CD8-positive, alpha-beta memory T cell (primary cell): ENCODE measurements at places on chromosomes 1 and 21. TPM values are rescaled to one million over a fixed set of nuclear protein-coding genes. Genes with fewer than 3 reads are reported as not detected.

DNA sequence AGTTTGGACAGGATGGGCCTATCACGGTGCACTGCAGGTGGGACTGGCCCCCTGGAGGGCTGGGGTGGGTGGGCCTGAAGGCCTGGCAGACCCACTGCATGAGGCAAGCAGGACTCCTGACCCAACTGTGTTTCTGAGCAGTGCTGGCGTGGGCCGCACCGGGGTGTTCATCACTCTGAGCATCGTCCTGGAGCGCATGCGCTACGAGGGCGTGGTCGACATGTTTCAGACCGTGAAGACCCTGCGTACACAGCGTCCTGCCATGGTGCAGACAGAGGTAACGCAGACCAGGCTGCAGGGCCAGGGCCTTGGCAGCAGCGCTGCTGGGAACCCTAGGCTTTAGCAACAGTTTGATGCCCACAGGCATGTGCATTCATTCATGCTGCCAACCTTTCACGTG lies 29.0 kb upstream of the KDM4A start:
- no peak for DNase-seq

Gene KIAA0040
- 30.4 TPM for total RNA-seq

Gene NCF2
- 4.6 TPM for total RNA-seq

- no peak for DNase-seq
These were observed 78.4 kb downstream of the GPATCH2 start for GRCh38 chr1:217552339-217552951.

- no peak for DNase-seq
These were observed 6.1 kb upstream of the KRTAP23-1 start for GRCh38 chr21:30354308-30355005.

DNA sequence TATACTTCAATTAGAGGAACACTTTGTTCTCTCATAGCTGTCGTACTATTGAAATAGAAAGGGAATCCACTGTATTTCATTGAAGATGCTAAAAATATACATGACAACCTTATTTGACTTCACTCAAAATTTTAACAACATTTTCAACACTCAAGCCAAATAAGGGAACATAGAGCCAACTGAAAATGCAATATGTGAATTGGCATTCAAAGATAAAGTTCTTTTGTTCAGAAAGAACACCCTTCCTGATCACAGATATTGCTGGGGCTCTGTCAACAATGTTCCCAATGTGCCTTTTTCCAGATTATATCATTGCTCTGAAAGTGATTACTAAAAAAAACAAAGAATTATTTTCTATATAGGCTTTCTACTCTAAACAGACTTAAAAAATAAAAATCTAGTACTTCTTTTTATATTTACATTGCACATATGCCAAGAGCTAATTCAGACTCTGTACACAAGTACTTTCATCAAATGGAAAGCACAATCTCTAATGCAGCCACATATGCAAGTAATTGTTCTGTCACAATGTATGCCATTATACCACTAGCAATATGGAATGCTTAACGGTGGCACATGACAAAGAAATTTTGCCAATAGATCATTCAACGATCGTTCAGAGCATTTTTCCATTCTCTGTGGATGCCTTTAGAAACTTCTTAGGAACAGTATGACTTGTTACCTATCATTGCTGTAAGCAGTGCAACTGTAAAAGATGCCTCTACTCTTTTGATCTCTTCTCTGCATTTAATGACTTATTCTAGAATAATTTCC lies 171.0 kb downstream of the EIF4G3 start:
- no peak for DNase-seq

DNA sequence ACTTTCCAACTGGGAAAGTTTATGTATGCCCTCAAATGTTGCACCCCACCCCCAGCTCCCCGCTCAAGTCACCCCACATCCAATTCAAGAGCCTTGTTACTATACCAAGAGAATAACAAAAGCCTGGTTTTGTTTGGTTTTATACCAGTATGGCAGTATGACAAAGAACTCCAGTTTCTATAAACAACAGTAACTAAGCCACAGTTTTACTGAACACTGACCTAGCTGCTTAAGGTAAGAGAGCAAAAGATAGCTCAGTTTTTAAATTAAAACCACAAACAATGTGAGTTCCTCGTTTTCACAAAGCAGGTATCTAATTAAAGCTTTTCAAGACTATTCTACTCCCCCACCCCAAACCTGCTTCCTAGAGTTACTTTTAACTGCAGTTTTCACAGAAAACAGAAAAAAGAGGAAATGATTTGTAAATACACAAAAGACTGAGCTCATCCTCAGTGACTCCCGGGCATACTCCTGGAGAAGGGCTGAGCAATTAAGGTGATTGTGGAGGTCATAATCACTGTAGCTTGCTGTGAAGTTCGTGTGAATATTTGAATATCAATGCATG lies 59.3 kb upstream of the LHX8 start:
- no peak for DNase-seq

DNA sequence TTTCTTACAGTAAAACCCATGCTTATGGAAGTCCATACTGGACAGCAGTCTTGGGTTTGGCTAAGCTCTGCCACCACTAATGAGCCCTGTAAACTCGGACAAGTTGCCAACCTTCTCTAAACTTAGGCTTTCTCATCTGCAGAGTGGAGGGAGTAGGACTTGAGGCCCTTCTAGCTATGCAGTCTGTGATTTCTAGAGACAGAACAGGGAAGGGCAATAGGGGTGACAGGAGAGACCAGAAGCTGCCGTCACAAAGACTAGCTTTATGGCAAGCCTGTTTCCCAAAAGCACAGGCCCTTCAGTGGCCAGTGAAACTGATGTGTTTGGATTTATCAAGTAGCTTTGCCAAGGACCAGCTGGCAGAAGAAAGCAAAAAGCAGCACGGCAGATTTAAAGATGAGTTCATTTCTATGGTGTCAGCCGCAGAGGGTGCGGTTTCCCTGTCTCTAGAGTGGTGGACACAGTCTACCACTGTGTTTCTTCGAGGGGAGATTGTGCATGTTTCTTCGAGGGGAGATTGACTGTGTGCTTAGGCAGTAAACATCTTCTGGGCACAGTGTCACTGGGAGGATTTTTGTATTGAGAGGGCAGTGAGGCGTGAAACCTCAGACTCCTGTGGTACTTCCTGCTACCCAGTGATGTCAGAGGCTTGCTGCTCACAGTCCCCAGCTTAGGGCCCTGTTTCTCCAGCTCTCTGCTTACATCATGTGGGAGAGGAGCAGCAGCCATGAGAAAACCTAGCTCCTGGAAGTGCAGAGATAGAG lies 119.0 kb downstream of the ROR1 start:
- DNase-seq = no peak

GRCh38 chr1:42379794-42380585 lies 602 bp upstream of the RIMKLA start:
- no peak for DNase-seq

Gene KCNE2
- not detected for total RNA-seq

DNA sequence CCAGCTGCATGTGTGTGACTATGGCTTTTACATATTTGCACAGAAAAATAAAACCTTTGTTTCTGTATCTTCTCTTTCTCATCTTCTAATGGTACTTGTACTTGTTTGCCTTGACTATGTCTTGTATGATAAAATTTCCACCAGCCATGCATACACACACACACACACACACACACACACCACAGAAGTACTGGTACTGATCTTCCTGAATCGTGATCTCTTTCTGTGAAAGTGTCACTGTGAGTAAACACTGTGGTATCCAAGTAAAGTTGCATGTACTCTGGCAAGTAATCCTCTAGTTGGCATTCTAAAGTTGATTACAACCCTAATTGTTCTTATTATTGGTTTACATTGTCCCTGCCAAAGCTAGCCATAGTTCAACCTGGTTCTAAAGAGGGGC lies 176.7 kb downstream of the CRB1 start:
- DNase-seq = no peak

DNA sequence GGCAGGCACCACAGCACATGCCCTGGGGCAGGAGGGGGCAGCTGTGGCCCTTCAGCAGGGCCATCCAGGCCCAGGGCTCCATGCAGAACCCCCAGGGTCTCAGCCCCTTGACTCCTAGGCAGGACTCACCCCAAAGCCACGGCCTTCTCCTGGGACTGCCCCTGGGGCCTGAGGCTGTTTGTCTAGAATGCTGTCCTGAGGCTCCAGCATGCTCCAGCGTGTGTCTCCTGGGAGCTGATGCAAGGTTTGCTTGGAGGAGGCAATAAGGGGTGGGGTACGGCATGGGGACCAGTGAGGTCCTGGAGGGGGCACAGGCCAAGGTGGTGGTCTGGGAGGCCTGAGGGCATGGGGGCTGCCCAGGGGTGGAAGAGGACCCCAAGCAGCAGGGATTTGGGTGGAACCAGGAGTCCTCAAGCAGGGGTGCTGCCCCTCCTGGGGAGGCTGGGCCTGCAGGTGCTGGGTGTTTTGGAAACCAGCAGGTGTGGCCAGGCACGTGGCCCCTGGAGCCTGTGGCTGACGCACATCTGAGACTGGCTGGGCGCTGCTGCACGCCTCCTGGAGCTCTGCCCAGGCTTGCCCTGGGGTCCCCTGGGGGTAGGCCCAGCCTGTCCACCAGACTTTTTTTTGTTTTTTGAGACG lies 7.8 kb upstream of the CALML6 start:
- DNase-seq = peak; percentile 46

DNA sequence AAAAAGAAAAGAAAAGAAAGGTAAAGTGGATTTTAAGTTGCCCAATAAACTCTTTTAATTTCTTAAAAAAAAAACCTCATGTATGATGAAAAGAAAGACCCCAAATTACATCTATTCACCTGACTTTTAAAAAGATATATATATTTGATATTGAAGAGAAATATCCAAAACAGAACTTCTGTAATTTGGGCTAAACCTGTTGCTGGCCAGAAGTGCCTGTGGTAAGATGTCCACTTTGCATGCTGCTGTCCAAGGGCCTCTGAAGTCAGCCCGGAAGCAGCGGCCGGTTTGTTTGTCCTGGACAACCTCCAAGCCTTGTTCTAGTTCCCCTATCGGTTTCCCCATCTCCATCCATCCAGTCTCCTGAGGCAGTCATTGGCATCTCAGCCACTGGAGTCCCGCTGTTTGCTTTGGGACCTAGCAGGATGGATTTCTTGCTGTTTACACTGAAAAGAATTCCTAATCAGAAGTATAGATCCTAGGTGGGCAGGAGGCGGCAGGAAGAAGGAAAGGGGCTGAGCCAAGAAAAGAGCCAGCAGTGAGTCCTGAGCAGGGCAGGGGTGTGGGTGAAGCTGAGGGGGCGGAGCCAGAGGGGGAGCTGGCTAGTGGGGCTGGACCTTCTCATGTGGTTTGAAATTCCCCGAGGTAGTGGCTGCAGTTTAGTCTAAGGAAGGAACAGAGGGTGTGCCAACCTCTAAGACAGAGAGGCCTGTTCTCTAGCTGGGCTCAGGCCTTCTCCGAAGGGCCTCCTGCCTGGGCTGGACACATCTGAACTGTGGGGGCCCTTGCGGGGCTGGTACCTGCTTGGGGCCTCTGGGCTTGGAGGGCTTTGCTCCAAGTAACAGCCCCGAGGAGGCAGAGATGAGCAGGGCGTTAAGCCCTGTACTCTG lies 3.3 kb downstream of the NCMAP start:
- no peak for DNase-seq

DNA sequence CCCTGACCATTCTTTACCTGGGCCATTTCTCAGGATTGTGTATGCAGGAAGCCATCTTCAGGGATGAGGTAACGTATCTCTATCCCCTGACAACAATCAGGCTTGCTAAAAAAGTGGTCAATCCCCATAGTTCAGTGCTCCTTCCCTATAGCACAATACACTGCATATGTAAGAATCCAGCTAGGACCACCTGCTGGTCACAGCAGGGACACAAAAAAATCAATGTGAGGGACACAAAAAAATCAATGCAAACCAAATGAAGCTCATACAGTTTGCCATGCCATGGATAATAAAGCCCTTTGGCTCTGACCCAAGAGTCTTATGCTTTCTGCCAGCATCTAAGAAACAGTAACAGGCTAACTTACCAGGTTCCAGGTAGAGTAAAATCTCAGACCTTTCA lies 16.3 kb downstream of the ACBD6 start:
- no peak for DNase-seq

GRCh38 chr1:21294266-21294989 lies 4.2 kb upstream of the ECE1 start:
- peak; percentile 77 for DNase-seq

Gene CADM3
- total RNA-seq = not detected

GRCh38 chr1:107202007-107202406 lies 61.2 kb downstream of the NTNG1 start:
- DNase-seq = no peak

Gene NBPF10
- 0.89 TPM for total RNA-seq

GRCh38 chr1:185058110-185058509 lies 12.8 kb downstream of the RNF2 start:
- DNase-seq = no peak

GRCh38 chr1:58830291-58830690 lies 46.4 kb upstream of the JUN start:
- no peak for DNase-seq

Gene HSPB7
- total RNA-seq = not detected

GRCh38 chr1:246048693-246049092 lies 458.4 kb downstream of the SMYD3 start:
- no peak for DNase-seq

DNA sequence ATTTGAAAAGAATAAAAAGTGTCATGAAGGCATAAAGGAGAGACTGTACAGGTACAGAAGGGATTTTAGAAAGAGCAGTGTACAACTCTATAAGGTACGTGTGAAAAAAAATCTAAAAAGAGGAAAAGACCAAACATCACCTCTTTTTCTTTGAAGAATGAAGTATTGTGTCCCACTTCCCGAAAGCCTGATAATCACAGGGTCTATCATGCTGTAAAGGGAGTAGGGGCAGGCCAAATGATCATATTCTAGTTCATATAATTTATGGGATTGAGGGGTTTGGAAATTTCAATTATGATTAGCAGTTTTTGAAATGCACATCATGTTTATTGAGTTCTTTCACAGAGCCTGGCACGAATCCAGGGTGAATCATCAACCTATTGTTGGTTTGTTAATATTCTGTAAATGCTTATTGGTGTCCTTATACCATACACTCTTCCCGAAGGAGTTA lies 910 bp upstream of the RERE start:
- no peak for DNase-seq

Gene FCRL6
- total RNA-seq = 1.8 TPM

DNA sequence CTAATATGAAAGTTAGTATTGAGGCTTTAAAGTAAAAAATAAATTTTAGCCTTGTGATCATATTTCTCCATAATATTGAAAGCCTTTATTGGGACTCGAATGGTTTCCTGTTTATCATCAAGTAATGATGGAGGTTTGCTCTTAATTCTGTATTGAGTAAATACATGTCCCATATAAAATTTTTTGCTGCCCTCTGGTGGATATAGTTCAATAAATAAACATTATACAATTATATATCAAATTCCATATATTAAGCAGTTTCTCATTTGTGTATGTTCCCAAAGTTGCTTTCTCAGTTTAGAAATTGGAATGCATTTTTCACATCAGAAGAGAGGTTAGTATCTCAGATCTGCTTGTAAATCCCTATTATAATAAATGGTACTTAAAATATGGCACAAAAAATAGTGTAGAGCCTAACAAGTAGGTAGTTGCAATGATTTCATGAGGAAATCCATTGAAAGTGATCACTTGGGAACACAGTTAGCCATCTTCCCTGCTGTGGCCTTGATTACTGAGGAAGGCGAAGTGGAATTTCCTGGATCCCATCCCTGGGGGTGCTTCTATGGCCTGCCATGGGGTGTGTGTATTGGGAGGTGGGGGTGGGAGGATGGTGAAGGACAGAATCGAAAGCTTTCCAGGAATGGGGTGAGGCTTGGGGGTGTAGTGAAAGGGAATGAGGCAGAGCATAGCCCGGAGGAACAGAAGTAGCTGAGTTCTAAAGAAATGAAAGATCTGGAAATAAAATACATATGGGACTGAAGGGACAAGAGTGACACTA lies 84.1 kb upstream of the C21orf91 start:
- DNase-seq = no peak
